Stimulated activated CD4-positive, alpha-beta T cell treated with anti-CD3 and anti-CD28 coated beads, Interleukin-2, amount 100 ng/mL, for 48 hours (primary cell): ENCODE measurements at places on chromosomes 6 and 20.

DNA sequence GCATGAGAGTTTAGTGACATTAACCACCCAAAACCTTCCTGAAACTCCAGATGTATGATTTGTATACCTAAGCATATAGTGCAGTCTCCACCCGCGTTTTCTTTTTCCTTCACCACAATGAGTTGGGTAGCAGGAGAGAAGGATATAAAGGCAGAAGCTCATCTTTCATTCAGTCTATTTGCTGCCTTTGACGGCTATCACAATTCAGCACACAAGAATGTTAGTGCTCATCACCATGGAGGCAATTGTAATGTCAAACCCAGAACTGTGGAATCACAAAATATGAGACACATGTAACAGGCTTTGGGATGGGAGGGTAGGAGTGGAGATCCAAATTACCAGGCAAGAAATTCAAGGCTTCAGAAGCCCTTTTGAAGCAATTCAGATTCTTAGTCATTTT is 17.6 kb downstream of the ZHX3 start:
- DNase-seq = no peak

DNA sequence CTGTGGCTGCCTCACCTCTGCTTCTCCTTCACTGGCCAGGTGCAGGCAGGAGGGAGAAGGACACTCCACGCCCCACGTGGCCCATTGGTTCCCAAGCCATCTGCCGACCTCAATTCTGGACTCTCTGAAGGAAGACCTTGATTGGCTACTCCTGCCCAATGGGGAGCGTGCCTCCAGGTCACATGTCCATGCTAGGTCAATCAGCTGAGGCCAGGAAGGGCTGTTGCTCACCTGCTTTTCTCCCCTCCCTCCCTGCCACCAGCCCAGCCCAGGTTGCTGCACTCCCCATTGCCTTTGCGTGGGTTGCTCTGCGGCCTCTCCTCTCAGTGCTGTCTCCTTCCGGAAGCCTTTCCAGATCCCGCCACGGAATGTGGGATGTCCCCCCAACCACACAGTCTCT is 21.9 kb upstream of the CDH4 start:
- DNase-seq = no peak

- DNase-seq = peak; percentile 13
Measured at GRCh38 chr6:118659513-118660217, 8.3 kb upstream of the CEP85L start.

DNA sequence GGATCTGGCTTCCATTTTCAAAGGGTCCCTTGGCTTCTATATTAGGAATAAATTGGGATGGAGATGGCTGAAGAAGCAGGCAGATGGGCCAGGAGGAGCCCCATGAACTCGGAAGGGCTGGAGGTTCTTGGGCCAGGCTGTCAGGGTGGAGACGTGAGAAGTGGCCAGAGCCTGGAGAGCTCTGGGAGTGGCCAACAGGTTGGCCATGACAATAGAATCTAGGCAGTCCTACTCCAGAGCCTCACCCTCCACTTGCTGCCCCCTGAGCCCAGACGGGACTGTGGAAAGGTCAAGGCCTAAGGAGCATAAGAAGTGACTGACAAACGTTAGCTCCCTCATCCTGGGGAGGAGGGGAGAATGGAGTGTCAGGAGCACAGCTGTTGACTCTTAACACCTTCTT is 62.1 kb downstream of the STK35 start:
- DNase-seq = no peak

DNA sequence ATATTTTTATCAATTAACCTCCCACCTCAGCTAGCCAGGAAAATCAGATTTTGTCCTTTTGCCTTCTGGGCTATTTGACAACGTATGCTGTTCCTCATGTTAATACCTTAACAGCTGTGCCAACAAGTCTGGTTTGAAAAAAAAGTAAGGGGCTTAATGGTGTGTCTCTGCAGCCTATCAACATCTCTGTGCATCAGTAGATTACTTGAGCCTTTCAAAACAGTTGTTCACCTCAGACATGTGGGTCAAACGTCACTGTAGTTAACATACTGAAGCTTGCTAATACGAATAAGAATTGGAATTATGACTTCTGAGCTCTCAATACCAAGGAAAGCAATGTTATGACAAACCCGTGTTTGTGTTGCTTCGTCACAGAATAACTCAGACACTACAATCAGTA is 23.0 kb downstream of the CEP57L1 start:
- no peak for DNase-seq

DNA sequence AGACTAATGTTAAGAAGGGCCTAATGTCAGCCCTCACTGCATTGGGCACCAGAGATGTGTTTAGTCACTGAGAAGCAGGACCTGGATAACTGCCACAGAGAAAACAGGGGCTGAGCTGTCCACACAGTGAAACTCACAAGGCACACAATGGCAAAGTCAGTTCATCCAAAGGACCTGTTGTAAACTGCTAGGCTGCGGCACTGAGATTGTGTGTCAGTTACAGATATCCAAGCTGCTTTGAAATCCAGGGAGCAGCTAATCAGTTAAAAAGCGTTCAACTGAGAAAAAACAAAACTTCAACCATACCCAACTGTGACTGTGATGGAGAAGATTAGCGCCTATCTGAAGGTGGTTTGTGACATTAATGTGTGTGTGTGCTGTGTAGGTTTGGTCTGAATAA is 27.8 kb upstream of the TMEM14A start:
- no peak for DNase-seq

DNA sequence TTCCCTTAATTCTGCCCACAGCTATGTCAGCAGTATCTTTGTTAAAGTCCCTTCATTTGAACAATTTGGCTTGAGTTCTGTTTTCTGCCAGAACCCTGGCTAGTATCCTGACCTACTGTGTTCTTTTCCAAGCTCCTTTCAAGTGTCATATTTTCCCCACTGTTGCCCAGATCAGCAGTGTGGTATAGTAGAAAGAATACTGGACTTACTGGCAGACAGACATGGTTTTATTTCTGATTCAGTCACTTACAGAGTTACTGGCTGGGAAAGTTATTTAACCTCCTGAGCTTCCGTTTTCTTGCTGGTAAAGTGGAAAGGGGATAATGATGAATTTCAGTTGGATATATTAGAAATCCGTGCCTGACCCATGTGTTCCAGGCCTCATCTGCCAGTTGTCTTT is 39.8 kb upstream of the RAB23 start:
- DNase-seq = no peak

- no peak for DNase-seq
Measured at GRCh38 chr20:43988451-43988850, 73.8 kb downstream of the TOX2 start.

GRCh38 chr20:8454137-8454712 is 322.2 kb downstream of the PLCB1 start:
- no peak for DNase-seq

GRCh38 chr6:115753446-115753845 is 307.2 kb downstream of the FRK start:
- no peak for DNase-seq

DNA sequence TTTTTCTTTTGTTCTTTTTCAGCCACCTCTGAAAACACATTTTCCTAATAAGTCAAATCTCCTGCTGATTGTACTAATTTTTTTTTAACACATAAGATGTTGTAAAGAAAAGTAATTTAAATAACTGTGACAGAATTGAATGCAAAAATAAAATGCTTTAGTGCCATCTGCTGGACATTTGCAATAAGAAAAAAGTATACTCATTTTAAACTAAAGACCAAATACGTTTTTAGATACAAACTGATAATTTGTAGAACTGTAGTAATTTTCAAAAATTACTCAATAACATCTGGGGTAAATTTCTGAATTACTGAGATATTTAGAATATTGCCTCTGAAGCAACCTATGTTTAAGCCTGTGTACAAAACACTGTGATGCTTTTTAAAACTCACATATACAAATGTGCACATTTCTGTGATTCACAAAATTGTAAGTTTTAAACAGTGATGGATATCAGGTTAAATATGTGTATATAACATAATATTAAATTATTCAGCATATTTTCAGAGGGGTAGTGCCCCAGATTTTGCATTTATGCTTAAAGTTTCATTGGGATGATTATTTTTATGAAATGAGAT is 198.7 kb downstream of the RIMS1 start:
- no peak for DNase-seq

DNA sequence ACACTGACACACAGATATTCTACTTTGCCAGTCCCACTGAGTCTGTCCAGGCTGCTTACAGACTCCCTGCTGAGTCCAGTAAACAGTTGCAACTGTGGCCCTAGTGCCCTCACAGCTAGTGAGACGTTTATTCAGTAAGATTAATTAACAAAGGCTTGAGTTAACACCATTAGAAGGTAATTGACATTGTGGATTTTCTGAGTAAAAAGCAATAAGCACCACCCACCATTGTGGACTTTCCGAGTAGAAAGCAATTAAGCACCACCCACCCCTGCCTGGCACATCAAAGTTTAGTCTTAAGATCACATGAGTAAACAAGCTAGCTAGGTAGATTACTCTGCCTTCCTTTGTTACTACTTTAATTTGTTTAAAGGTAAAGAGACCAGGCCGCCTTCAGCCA is 408.6 kb upstream of the IMPG1 start:
- no peak for DNase-seq

- no peak for DNase-seq
Measured at GRCh38 chr6:39876826-39877225, 57.4 kb downstream of the MOCS1 start.

DNA sequence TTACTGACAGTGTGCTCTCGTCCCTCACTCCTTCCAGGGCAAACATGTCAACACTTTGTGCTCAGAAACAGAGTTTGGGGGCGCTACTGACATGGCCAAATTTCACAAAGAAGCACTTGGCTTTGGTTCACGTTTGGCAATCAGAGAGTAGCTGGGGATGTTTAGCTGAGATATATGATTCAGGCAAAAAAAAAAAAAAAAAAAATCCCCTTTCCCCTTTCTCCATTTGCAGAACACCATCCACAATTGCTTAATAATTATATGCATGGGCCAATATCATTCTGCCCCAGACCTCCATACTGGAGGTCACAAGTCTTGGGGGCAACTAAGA is 128.4 kb upstream of the ADGRF1 start:
- DNase-seq = no peak

GRCh38 chr6:125639466-125640020 is 109.9 kb upstream of the HEY2 start:
- DNase-seq = no peak

DNA sequence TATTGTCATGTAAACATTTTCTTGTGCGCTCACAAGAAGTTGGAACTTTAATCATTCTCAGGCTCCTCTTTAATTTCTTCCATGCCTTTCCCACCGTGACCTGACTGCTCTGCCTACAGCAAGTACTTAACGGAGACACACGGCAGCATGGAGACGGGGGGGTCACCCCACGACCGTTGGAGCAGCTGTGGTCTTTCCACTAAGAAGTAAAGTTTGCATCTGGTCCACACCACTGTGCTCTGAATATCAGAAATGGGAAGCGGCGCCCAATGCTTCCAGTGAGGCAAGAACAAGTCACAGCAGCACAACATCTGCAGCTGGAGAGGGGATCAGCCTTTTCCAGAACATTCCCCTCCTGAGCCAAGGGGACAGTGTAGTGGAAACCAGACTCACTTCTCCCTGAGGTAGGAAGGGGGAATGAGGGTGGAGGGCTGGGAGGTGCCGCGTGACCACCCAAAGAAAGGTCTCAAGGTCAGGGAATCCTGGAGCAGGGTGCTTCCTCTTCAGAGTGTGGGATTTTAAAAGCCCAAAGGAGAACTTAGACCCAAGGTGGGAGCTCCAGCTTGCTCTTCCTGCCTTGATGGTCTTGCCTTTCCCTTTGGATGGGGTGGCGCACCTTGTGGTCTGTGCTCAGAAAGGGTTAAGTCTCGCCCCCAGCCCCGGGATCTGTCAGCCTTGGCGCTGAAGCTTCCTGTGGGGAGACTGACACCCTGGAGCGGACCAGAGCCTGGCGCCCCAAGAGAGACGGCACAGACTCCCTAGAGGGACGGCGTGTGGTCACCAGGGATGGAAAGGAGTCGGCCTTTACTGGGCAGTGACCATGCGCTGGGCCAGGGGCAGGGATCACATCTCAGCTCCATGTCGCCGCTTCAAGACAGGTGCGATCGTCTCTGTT is 25.6 kb upstream of the SMOC2 start:
- DNase-seq = no peak

DNA sequence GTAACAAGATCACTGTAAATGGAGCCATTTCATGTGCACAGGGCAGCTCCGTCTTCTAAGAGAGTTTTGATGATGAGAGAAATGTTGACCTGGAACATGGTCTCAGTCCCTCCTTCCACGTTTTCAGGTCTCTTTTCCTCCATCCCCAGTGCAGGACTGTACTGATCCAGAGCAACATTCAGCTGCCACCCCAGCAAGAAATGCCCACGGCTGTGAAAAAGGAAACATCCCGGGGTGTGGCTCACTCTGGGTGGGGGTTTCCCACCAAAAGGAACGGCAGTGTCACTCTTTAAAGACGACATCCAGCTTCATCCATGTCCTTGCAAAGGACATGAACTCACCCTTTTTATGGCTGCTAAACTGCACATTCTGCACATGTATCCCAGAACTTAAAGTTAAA is 92.6 kb downstream of the ERMARD start:
- DNase-seq = no peak

- DNase-seq = no peak
Measured at GRCh38 chr20:63314015-63314471, 21.1 kb downstream of the COL20A1 start.

GRCh38 chr6:38183856-38184584 is 364.5 kb downstream of the ZFAND3 start:
- DNase-seq = no peak

- DNase-seq = no peak
Measured at GRCh38 chr20:59334651-59335300, 34.4 kb downstream of the EDN3 start.

- DNase-seq = no peak
Measured at GRCh38 chr20:20970841-20971240, 135.3 kb downstream of the LINC00237 start.

DNA sequence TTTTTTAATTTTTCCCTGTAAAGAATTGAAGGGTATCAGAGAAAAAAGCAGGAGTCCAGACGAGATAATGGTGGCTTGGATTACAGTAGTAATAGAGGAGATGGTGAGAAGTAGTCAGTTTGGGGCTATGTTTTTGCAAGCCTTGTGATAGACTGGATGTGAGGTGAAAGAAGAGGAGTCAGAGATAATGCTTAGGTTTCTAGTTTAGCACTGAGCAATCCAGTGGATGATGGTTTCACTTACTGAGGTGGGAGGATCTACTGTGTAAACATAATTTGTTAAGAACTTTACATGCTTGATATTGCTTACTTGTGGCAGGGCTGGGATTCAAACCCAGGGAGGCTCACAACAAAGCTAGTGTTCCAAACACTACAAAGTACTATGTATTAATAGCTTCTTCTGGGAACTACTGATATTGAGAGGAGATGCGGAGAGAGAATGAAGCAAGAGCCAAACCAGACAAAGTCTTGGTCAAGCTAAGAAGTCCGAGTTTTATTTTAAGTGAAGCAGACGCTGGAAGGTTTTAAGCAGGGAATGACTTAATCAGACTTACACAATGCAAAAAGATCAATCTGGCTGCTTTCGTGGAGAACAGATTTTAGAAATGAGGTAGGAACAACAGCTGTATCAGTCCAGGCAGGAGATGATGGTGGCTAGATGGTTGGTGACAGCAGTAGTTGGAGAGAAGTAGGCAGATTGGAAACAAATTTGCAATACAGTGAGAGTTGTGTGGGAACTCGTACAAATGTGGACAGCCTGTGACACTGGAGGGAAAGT is 58.0 kb downstream of the ZFAND3 start:
- DNase-seq = no peak

- no peak for DNase-seq
Measured at GRCh38 chr20:4869290-4870193, 131.8 kb downstream of the SLC23A2 start.

- no peak for DNase-seq
Measured at GRCh38 chr20:64077094-64077493, 2.2 kb downstream of the RGS19 start.

GRCh38 chr6:104591573-104592334 is 268.0 kb downstream of the HACE1 start:
- DNase-seq = no peak

GRCh38 chr6:166693880-166694279 is 66.8 kb upstream of the RPS6KA2 start:
- DNase-seq = no peak
